Smooth muscle cell of the pulmonary artery (primary cell): ENCODE measurements at places on chromosomes 1 and 21. TPM values are rescaled to one million over a fixed set of nuclear protein-coding genes. Genes with fewer than 3 reads are reported as not detected.

CHI3L1 gene
- 0.39 and 1.1 TPM in 2 replicates for total RNA-seq

SLC2A5 gene
- total RNA-seq, result 3.7 and 25.9 TPM in 2 replicates

SSBP3 gene
- 10.5 and 10.9 TPM in 2 replicates for total RNA-seq

MANEAL gene
- 1.1 and 1.3 TPM in 2 replicates for total RNA-seq

PWP2 gene
- total RNA-seq, result 6.1 and 27.1 TPM in 2 replicates

DNAJB4 gene
- 44.1 and 108 TPM in 2 replicates for total RNA-seq

DYNLT5 gene
- 0.46 and 0.65 TPM in 2 replicates for total RNA-seq

CBS gene
- total RNA-seq, result 32.2 and 92.5 TPM in 2 replicates
